ENCODE measurements at places on chromosomes 11 and 22. TPM values are rescaled to one million over a fixed set of nuclear protein-coding genes. Genes with fewer than 3 reads are reported as not detected.

Gene CRYBA4
- total RNA-seq, result not detected

Gene C1QTNF5
- total RNA-seq, result 11.9 TPM

Gene PRMT3
- 15.3 TPM for total RNA-seq

Gene OR8A1
- total RNA-seq, result not detected

Gene BAD
- 169 TPM for total RNA-seq

Gene MOGAT2
- not detected for total RNA-seq

Gene STK33
- 2.8 TPM for total RNA-seq

Gene NAALAD2
- total RNA-seq, result 1.7 TPM

Gene MYBPC3
- not detected for total RNA-seq

Gene GLB1L2
- total RNA-seq, result 0.13 TPM

Gene CCDC89
- 2.7 TPM for total RNA-seq

Data from epithelial cell of alveolus of lung (primary cell).